ENCODE measurements at places on chromosomes 6 and 20.

GRCh38 chr20:63706852-63707557 lies 771 bp downstream of the ARFRP1 start:
- peak; percentile 49 for DNase-seq

DNA sequence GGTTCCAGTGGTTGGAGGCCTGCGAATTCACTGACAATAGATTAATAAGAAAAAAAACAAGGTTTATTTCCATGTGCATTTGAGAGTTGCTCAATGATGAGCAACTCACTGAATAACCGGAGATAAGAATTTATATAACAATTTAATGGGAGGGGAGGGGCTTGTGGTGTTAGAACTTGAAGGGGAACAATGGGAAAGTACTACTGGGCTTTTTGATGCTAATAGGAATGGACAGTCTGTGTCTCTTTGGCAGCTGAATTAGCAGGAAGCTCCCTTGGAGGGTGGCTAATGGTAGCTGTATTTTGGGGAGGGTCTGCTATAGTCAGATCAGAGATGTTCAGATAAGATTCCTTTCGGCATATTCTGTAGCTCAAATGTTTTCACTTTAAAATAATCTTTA lies 62.4 kb upstream of the GMDS start:
- no peak for DNase-seq

- no peak for DNase-seq
Observed at GRCh38 chr20:23415959-23416583, 5.2 kb downstream of the NAPB start.

- no peak for DNase-seq
Observed at GRCh38 chr6:108983151-108983550, 111.5 kb downstream of the SESN1 start.

- DNase-seq = no peak
Observed at GRCh38 chr6:44034391-44034861, 92.8 kb downstream of the MRPL14 start.

DNA sequence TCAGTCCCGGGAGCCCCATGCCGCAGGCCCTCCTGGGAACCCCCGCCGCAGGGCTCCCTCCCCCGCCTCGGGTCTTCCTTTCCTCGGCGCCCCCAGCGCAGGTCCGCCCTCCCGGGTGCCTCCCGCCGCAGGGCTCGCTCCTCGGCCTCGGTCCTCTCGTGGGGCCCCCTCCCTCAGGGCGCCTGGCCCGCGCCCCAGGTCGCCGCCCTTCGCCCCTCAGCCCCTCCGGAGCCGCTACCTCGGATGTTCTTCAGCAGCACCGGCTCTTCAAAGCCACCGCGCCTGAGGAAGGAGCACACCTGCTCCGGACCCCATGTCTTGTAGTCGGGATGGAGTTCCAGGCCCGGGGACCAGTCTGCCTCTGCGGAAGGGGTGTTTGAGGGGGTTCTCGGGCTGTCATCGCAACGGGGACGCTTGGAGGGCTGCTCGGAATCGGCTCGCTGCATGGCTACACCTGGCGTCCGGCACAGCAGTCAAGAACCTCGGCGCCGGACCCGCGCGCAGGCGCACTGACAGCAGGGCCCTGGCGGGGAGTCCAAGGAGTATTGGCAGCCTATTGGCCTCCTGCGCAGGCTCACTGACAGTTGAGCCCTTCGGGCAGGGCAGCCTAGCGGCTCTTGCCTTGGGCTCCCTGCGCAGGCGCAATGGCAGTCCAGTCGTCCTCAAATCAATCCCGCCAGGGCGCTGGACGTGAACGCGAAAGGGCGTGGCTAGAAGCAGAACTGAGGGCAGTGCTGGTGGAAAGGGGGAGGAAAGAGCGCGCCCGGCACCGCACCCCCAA lies at the start of gene SAMHD1:
Gene SAMHD1, minus strand, starts transcription at position 511 of the 781 bp plus-strand sequence. Its CDS starts 65 bp downstream, at position 446.
- DNase-seq = peak; percentile 97

- no peak for DNase-seq
Observed at GRCh38 chr20:53227523-53227922, 255.4 kb downstream of the TSHZ2 start.

- no peak for DNase-seq
Observed at GRCh38 chr6:3755637-3756545, 4.4 kb upstream of the PXDC1 start.

GRCh38 chr6:13259393-13259792 lies 68.9 kb downstream of the TBC1D7 start:
- no peak for DNase-seq

- no peak for DNase-seq
Observed at GRCh38 chr6:119127627-119128026, 49.2 kb upstream of the FAM184A start.

GRCh38 chr6:13742961-13743735 lies 31.5 kb upstream of the RANBP9 start:
- DNase-seq = no peak

DNA sequence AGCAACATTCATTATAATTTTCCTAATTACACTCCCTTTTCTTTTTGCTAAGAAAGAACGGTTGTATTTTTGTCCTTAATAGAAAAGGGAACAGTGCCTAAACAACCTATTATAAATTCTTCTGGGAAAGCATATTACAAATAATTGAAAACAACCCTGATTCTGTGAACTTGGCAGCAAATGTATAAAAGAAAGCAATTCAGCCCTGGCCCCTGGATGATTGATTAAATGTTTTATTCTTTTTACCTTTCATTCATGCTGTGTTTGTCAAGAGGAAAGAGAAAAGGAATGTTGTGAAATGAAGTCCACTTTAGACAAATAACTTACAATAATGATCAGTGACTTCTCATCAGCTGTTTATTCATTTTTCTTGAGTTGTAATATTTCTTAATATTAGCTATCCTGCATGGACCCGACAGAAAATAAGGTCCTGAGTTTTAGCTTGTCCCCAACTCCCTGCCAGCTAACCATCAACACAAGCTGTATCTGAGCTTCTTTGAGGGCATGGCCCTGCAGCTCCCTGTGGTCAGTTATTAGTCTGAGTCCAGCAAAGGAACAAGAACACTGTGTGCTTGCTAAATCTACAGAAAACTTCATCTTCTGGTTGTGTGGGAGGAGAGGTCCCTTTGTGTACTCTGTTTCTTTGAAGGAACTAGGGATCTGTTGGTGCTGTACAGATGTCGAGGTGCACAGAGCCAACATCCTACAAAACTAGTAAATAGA lies 248.2 kb downstream of the LAMA2 start:
- DNase-seq = no peak

- DNase-seq = no peak
Observed at GRCh38 chr20:41862476-41862875, 244.3 kb upstream of the CHD6 start.

GRCh38 chr20:59416916-59417315 lies 116.5 kb downstream of the EDN3 start:
- DNase-seq = no peak

DNA sequence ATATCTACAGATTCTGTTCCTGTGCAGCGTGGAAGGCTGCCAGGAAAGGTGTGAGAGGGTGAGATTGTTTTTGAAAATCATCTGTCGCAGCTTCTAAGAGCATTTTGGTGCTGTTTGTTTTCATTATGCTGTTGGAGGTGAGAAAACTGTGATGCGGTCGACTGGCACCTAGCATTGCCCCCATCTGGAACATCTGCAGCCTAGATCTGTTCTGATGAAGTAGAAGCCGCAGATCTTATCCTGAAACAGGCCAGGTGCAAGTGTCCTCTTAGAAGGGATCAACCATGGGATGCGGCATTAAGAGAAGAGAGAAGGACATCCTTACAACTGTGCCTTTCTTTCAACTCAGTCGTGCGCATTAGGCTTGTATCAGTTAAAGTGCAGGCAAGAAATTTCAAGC lies 167.3 kb downstream of the CDH26 start:
- no peak for DNase-seq

DNA sequence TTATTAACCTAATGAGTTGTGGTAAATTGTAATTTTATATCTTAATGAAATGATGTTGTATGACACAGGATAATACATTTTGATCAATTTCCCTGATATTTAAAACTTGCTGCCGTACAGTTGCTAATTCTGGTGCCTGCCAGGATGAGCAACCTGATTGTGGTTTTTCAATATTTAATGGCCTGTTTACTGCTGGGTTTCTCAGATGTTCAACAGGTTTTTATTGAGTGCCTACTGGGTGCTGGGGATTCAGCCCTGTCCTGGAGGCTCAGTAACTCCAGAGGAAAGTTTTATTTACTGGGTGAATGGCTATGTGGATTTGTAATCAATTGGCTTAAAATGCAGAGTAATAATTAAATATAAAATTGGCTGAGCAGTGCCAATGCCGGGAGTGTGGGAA lies 8.0 kb downstream of the TOX2 start:
- DNase-seq = no peak

- no peak for DNase-seq
Observed at GRCh38 chr6:12163149-12163548, 127.0 kb upstream of the EDN1 start.

DNA sequence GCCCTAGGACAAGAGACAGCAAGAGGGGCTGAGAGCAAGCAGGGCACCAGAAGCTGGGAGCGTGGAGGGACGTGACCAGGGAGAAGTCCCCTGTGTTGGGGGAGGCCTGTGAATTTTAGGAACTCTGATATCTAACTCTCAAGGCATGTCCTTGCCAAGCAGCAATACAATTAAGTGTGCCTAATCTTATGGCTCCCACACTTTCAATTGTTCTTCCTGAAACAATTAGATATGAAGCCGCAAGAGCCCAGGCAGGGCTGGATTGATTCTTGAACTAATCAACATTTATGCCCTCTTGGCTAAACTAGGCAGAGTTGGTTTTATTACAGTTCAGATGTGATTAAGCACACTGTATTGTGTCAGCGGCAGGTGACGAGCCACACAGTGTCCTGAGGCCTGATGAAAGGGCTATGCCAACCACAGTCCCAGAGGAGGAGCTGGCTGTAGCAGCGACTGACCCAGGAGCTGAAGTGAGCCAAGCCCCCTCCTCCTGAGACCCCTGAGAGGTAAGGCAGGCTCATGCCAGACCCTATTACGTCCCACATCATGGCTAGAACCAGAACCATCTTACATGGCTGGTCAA lies 4.2 kb upstream of the MAVS start:
- no peak for DNase-seq

GRCh38 chr6:26315274-26315673 lies 49.7 kb upstream of the BTN3A2 start:
- DNase-seq = no peak

DNA sequence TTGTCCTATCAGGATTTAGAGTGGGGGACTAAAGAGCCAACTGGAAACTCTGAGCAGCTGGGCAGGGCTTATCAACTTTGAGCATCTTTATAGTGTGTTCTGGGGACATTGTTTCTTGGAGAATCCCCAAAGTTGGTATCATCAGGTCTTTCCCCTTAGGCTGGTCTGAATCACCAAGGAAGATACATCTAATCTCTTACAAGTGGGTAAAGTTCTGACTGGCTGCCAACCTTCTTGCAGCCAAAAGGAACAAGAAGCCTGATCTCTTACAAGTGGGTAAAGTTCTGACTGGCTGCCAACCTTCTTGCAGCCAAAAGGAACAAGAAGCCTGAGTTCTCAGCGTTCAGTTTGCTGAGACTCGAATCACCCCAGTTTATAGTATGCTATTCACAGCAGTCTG lies 1.6 kb upstream of the MED23 start:
- DNase-seq = no peak

- DNase-seq = no peak
Observed at GRCh38 chr6:32974016-32974333, 5.6 kb downstream of the BRD2 start.

- no peak for DNase-seq
Observed at GRCh38 chr6:160135907-160136655, 14.5 kb downstream of the SLC22A1 start.

- no peak for DNase-seq
Observed at GRCh38 chr20:12414446-12415274, 497.0 kb downstream of the BTBD3 start.

DNA sequence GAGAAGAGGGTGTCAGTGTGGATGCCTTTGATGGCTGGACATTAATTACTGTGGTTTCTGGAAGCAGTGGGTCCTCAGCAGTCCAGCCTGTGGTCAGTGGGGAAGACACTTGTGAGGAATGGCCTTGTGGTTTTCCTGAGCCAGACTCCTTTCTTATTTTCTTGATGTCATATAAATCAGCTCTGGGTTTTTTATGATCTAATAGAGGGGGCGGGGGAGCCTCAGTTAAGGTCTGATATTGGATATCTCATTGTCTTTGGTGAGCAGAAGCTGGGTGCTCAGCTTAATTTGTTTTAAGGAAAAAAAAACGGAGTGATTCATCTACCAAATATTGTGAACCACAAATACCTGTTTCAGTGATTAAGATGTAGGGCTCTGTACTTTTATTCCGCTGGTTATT lies 62.1 kb downstream of the OTOR start:
- DNase-seq = no peak

GRCh38 chr6:135875446-135875845 lies 23.9 kb downstream of the PDE7B start:
- DNase-seq = no peak

GRCh38 chr6:13076575-13076974 lies 251.8 kb downstream of the TBC1D7 start:
- no peak for DNase-seq

GRCh38 chr6:131642565-131642964 lies 5.5 kb downstream of the ENPP3 start:
- no peak for DNase-seq

DNA sequence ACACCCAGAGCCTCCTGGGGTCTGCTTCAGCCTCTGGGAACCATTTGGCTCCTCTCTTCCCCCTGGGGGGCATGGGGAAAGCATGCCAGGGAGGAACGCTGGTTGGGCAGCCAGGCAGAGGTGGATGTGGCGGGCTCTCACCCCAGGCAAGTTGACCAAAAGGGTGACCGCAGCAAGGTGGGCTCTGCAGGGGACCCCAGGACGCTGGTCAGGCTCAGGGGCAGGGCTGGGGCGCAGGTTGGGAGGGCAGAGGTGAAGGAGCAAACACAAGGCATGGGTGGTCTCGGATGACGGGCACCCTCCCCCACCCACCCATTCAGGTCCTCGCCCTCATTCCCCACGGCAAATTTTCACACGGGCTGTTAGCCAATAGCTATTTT lies 30.2 kb upstream of the MRGBP start:
- DNase-seq = no peak

DNA sequence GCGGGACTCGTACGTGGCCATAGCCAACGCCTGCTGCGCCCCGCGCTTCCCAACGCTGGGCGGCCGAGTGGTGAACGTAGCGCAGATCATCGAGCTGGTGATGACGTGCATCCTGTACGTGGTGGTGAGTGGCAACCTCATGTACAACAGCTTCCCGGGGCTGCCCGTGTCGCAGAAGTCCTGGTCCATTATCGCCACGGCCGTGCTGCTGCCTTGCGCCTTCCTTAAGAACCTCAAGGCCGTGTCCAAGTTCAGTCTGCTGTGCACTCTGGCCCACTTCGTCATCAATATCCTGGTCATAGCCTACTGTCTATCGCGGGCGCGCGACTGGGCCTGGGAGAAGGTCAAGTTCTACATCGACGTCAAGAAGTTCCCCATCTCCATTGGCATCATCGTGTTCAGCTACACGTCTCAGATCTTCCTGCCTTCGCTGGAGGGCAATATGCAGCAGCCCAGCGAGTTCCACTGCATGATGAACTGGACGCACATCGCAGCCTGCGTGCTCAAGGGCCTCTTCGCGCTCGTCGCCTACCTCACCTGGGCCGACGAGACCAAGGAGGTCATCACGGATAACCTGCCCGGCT lies 3.4 kb downstream of the SLC32A1 start:
- no peak for DNase-seq

DNA sequence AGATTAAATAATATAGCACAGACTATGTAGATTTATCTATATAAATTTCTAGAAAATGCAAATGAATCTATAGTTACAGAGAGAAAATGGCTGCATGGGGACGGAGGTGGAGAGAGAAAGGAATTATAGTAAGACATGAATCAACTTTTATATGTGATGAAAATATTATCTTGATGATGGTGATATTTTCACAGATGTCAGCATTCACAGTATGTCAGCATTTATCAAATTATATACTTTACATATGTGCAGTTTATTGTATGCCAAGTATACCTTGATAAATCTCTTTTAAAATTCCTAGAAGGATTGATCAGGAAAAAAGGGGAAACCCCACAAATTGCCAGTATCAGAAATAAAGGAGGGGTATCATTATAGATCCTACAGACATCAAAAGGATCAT lies 44.6 kb downstream of the NPEPL1 start:
- no peak for DNase-seq
